Neural crest cell (in vitro differentiated cells): ENCODE measurements at places on chromosomes 1 and 21.

DNA sequence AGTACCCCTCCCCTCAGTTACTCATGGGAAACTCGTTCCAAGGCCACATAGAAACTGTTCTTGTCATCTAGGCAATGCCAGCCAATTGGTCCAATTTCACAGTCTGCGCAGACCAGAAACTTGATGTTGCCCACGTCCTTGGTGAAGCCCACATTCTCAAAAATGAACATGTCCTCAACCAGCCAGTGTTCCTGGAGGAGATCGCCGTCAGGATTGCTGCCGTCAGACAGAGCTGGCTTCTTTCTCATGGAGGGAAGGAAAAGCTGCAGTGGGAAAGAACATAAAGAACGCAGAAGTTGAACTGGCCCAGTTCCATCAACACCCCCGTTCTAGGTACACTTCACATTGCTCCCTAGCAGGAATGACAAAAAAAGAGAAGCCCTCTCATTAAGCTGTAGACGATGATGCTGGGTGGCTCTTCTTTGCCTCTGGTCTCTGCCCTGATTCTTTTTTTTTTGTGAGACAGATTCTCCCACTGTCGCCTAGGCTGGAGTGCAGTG, 7.9 kb downstream of the RABIF start:
- no peak for DNase-seq

GRCh38 chr1:206508130-206508889, 979 bp downstream of the RASSF5 start:
- no peak for DNase-seq

DNA sequence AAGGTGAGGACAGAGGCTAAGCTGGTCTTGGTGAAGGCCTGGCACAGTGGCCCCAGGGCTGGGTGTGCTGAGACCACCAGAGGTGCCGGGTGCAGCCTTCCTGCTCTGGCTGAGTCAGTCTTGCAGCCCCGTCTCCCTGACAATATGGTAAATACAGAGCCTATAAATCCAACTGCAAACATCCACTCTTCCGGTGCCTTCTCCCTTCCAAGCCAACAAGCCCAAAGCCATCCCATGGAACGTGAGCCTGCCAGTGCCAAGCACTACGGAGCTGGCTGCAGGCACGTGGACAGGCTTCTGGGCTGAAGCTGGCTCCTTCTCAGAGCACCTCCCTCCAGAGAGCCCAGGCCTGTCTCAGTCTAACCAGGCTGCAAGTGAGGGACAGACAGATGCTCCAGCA, 70.0 kb downstream of the TRABD2B start:
- no peak for DNase-seq

GRCh38 chr1:230753586-230754251, 6.5 kb downstream of the CAPN9 start:
- peak; percentile 48 for DNase-seq

- DNase-seq = no peak
These were observed 209.0 kb upstream of the TMEM51 start for GRCh38 chr1:14944471-14944985.

DNA sequence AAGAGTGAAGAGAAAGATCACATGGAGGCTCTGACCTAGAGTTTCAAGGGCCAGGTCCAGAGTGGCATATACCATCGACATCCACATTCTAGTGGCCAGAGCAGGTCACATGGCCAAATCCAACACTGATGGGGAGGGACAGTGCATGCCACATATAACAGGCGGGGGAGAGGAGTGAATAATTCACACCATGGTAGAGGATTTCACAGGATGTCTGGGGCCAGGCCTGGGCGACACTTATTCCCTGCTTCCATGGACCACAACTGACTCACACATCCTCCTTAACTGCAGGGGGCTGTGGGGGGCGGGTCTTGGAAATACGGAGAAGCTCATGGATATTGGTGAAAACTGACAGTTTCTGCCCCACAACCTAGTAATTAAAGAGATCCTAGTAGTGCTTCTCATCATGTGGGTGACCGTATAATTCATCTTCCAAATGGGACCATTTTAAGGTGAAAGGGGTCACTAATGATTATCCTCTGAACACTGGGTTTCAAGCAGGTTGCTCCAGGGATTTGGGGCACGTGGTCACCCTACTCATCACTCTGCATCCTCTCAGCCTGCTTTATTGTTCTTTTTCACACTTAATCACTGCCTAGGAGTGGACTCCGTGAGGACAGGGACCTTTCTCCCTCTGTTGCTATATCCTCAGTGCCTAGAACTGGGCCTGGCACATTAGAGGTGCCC, 44.0 kb downstream of the IGSF21 start:
- DNase-seq = no peak

GRCh38 chr1:114428083-114428754, 82.8 kb downstream of the TRIM33 start:
- DNase-seq = no peak

DNA sequence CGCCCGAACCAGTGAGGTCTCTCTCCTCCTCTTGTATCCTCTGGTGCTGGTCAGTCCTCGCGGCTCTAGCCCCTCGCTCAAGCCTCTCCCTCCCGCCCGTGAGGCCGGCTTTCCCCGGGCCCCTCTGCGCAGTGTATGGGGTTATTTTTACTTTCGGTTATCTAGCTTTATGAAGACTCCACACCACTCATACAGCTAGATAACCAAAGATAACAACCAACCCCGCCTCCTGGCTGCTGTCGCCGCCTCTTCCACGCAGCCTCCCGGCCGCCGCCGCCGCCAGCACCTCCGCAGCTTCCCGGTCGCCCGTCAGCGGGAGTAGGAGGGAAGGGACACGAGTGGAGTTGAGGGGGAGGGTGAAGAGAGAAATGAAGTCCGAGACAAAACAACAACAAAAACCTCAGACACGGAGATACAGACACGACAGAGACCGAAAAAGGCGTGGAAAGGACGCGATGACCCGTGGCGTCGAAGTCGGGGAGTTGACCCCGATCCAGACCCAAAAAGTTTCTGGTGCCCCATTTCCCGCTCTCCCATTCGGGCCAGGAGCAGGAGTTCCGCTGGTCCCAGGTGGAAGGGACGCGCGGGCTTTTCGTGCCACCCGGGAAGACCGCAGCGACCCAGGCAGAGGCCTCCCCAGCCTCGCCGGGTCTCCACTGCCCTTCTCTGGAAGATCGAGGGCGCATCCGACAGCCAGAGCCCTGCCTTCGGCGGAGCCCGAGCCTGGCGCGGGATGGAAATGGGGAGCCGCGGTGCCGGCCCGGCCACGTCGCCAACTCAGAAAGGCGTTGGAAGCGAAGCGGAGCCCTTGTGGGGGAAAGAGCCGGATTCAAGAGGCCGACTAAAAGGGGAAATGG, 51.4 kb downstream of the RHBG start:
- DNase-seq = no peak

DNA sequence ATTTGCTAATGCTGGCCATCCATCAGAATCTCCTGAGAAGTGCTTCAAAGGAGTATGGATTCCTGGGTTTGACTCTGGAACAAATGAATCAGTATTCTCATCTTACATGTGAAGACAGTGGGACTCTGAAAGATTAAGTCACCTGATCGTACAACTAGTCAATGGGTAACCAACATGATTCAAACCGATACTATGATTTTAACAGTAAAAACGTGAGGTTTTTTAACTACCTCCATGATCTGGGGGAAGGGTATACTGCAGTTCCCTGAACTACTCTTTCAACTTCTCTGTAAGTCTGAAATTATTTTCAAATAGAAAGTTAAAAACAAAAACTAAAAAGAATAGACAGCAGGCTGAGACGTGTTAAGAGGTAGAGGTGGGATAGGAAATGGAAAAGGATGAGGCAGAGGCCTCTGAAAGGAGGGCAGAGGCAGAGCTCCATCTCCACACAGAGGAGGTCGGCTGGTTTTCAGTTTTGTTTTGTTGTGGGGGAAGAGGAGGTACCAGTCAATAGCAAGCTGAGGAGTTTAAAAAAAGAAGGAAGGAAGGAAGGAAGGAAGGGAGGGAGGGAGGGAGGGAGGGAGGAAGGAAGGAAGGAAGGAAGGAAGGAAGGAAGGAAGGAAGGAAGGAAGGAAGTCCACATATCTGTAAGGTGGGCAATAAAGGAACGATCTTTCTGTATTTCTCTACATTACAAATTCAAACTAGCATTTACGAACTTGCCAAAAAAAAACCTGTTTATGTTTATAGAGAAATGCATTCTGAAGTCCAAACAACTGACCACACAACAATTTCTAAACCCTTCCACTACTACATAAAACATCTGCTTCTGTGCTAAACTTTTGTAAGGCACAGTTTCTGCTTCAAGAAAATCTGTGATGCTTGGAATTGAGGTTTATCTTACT, 213.1 kb downstream of the RERE start:
- no peak for DNase-seq

GRCh38 chr1:230026572-230026971, 40.5 kb upstream of the GALNT2 start:
- DNase-seq = no peak

GRCh38 chr1:55673416-55673815, 458.3 kb upstream of the USP24 start:
- DNase-seq = no peak

DNA sequence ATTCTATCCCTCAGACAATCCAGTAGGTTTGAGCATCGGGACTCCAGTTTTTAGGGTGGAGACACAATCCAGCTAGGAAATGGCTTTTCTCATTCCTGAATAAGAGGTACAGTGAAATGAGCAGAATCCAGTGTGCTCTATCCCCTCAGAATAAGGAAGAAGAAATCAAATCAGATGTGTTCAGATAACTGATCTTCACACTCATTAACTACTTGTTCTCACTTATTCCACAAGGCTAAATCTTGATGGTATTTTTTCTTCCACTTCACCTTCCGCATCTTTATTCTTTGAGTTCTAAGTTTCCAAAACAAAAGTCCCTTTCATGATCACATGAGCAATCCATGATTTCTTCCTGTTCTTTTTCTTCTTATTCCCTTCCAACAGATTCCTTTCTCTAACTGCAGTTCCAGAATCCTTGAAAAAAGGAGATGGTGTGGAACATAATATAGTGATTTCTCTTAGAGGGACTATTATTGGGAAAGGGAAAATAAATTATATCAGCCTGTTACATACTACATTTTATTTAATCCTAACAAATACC, 1.7 kb downstream of the SYT11 start:
- DNase-seq = no peak

DNA sequence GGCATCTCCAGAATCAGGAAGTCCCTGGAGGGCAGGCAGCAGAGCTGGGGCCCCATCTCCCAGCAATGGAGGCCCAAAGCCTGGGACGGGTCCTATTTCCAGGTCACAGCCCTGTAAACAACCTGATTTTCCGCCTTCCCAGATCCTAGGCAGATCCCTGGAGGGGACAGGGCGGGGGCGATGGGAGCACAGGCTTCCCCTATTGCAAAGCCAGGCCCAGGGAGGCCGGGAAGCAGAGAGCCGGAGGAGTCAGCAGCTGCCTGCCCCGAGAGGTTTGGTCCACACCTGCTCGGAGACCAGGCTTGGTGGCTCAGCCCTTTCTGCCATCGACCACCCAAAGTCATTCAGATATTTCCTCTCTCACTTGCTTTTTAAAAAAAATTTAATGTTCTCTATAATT, 29.2 kb downstream of the CASZ1 start:
- no peak for DNase-seq

GRCh38 chr1:34408011-34408410, 231.3 kb downstream of the C1orf94 start:
- no peak for DNase-seq

- no peak for DNase-seq
These were observed 161.0 kb downstream of the KCNK2 start for GRCh38 chr1:215243345-215244054.

- no peak for DNase-seq
These were observed 82.1 kb upstream of the DUSP10 start for GRCh38 chr1:221824025-221824424.

DNA sequence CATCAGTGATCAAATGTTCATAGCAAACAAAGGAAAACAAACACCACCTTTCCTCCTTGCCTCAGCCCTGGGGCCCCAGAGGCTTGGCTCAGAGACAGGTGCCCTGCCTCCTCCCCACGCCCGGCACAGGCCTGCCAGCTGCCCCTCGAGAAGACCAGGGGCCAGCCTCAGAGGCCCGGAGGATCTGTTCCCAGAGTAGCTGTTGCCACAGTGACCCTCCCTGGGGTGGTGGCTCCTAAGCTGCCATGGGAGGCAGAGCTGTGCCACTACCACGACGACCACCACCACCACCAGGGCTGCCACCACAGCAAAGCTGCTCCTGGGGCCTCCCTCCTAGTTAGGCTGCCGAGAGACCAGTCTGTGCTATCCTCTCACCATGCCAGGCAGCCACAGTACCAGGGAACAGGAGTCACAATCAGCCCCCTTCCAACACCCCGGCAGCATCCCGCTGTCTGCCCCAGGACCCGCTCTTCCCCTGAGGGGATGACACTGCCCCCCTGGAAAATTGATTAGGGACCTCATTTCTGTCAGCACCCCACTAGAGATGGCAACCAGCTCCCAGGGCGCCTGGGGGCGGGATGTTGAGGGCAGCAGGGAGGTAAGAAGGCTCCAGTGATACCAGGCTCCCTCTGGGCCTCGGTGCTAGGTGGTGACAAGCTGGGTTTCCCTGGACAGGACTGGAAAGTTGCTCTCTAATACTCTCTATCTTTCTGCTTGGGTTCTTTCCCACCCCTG, 30.5 kb downstream of the KCNC4 start:
- no peak for DNase-seq

DNA sequence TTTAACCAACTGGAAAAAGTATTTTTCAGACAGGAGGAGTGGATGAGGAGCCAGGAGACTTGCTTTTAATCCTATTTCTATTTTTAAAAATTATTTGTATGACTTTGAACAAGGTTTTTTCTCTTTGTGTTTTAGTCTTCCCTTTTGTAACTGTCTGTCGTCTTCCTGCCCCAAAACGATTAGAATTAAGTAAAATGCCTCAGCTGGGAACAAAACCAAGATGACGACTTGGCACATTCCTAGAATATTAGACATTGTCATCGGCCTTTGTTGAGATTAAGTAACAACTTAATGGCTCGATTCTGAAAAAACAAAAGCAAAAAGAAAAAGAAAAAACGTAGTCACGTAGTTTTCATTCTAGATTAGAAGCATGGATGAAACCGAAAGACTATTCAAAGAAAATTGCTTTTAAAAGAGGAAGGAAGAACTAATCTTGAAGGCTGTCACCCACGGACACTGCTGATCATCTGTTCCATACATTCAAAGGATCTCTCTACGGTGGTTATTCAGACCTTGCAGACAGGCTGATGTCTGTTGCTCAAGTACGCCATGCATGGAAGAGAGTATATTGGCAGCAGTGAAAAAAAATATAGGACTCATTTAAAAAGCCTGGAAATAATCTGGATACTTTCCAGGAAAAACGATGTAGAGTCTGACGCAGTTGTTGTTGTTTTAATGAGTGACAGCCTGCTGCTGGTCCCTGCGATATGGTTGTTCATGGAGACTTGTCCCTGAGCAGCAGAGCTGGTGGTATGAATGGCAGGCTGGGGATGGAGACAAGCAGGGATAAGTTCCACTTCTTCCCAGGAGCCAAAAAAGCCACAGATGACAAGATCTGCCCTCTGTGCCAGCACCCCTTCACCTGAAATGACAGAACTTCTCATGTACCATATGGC, 16.8 kb downstream of the GNG4 start:
- DNase-seq = no peak
